ENCODE measurements at places on chromosomes 3 and 15.
A peak's percentile ranks its signal among the peaks of the same experiment; 100 is the strongest.

GRCh38 chr3:64070704-64071103 is 47.4 kb upstream of the PSMD6 start:
- no peak for DNase-seq

DNA sequence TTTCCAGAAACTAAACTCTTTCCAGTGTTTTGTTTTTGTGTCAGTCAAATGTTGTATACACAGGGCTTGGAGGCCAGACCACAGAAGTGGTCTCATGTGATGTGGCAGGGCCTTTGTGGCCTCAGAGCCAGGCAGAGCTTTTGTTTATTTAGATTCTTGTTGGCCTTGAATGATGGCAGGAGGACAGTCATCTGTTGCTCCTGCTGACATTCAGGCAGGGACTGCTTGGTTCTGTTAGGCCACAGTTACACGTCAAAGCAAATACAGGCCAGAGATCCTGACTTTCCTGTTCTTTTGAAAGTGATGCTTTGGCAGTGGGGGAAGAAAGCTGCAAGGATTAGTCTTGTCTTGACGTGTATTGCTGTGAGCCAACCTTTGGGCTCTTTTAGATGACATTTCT is 325.1 kb downstream of the CACNA2D3 start:
- DNase-seq, result no peak

GRCh38 chr15:38068626-38069391 is 134.4 kb downstream of the TMCO5A start:
- peak; percentile 16 for DNase-seq

DNA sequence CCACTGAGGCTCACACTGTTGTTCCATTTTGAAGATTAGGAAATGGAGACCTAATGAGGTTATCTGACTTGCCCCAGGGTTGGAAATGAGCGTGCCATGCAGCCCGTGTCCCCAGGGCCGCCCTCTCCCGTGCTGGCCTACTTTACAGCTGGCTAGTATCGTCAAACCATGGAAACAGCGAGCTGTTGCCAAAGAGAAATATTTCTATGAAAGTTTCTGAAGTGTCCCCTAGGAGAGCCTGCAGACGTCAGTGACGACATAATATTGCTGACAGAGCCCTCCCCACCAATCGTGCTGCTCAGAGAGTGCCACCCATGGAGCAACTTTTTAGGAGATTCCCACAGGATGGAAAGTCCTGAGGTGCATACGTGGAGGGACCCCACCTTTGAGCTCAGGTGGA is 11.2 kb upstream of the FAM174B start:
- peak; percentile 90 for DNase-seq
